ENCODE measurements at places on chromosomes 12 and 14.

- H3K27ac ChIP-seq: no peak overlapping the region
- DNase-seq: no peak
- no peaks in the 10 kb centered on the region for H3K36me3 ChIP-seq
- no peak overlapping the region for H3K4me3 ChIP-seq
- H3K27me3 ChIP-seq: no peaks in the 10 kb centered on the region
Observed at GRCh38 chr12:52528641-52529143, 8.5 kb upstream of the KRT5 start.

- H3K4me1 ChIP-seq: no peaks in the 10 kb centered on the region
- H3K36me3 ChIP-seq: no peaks in the 10 kb centered on the region
- H3K27me3 ChIP-seq: no peaks in the 10 kb centered on the region
- DNase-seq: no peak
- H3K27ac ChIP-seq: no peak overlapping the region
Observed at GRCh38 chr12:9626291-9626690, 18.6 kb upstream of the KLRB1 start.

DNA sequence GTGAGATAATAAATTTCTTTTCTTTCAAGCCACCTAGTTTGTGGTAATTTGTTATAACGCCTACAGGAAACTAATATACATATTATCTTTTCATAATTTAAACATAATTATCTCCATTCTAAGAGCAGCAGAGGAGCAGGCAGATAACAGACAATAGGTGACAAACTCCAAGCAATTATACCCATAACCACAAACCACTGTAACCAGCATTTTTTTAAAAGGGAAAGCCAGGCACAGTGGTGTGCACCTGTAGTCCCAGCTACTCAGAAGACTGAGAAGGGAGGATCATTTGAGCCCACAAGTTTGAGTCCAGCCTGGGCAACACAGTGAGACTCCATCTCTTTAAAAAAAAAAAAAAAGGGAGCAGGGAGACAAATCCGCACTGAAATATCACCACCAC is 54.9 kb downstream of the ATF7 start:
- H3K27ac ChIP-seq: no peak overlapping the region
- H3K27me3 ChIP-seq: no peaks in the 10 kb centered on the region
- H3K4me1 ChIP-seq: peaks cover 23% of the 10 kb centered on the region
- no peak for DNase-seq
- H3K36me3 ChIP-seq: peaks cover 8% of the 10 kb centered on the region

DNA sequence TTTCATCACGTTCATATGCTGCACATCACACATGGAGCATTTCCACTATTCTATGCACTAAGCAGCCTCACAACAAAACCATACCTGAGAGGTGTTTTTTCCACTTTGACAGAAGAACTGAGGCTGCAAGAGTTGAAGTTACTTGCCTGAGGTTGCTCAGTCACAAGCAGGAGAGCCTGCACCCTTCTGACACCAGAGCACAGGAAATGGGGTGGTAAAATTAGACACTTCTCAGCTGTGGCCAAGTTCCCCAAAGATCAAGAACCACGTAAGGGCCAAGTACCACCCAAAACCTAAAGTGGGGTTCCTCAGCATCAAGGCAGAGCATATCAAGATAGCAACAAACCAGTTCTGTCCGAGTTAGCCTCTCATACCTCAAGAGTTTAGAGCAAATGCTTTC is 185.8 kb downstream of the CAPZA3 start:
- no peaks in the 10 kb centered on the region for H3K36me3 ChIP-seq
- DNase-seq: no peak
- no peak overlapping the region for H3K27ac ChIP-seq
- no peak overlapping the region for H3K4me3 ChIP-seq
- H3K27me3 ChIP-seq: no peaks in the 10 kb centered on the region

DNA sequence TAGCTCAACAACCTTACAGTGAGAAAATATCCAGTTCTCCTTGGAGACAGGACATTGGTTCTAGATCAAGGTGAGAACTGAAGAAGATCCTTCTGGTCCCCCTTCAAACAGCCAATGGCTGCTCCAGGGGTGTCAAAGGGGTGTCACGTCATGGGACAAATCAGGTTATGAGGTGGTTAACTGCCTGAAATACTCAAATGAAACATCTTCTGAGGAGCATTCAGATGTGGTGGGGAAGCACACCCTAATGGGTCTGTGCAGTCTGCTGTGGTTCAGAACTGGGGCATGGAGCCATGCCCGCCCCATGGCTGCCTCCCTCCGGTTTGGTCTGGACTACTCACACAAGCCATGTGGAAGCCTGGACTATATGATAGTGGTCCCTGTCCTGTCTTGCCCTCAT is 52.4 kb upstream of the PARP11 start:
- H3K27ac ChIP-seq: no peak overlapping the region
- peaks cover 43% of the 10 kb centered on the region for H3K27me3 ChIP-seq
- H3K4me3 ChIP-seq: no peak overlapping the region
- no peaks in the 10 kb centered on the region for H3K4me1 ChIP-seq
- H3K36me3 ChIP-seq: no peaks in the 10 kb centered on the region
- no peak for DNase-seq

- DNase-seq: no peak
- H3K27ac ChIP-seq: no peak overlapping the region
- H3K36me3 ChIP-seq: no peaks in the 10 kb centered on the region
- H3K4me1 ChIP-seq: no peaks in the 10 kb centered on the region
Observed at GRCh38 chr12:111858778-111859177, 16.8 kb downstream of the MAPKAPK5 start.

DNA sequence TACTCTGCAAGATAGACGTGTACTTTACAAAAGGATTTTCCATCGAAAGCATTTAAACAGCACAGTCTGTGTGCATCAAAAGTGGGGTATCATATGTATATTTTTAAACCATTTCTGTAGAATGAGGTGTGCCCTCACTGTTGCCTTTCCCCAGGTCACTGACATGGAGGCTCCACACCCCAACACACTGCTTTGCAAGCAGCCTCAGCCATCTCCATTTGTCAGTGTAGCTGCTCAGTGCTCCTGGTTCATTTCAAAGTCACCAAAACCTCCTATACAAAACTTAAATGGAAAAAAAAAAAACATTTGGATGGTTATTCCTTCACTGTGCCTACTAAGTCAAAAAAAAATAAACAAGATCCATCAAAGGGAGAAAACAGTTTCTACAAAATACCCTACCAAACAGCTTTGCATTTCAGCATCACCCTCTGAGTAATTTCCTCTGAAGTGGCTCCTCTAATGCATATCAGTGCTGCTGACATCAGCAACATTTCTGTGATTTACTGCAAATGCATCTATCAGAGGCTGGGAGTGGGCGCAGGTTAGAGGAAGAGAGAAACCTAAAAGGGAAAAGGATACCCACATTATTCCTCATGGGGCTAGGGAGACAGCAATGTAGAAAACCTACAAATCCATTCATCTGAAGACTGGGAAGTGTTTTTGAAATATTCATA is 46.0 kb downstream of the KCNK10 start:
- no peak for DNase-seq
- no peak overlapping the region for H3K27ac ChIP-seq
- no peak overlapping the region for H3K4me3 ChIP-seq
- H3K27me3 ChIP-seq: no peaks in the 10 kb centered on the region

- no peak for DNase-seq
- H3K4me1 ChIP-seq: peaks cover 53% of the 10 kb centered on the region
- peaks cover 29% of the 10 kb centered on the region for H3K27me3 ChIP-seq
- H3K27ac ChIP-seq: peak overlapping the region; percentile 91
- peak overlapping the region; percentile 74 for H3K4me3 ChIP-seq
Observed at GRCh38 chr14:53955229-53955556, 1.4 kb downstream of the BMP4 start.

DNA sequence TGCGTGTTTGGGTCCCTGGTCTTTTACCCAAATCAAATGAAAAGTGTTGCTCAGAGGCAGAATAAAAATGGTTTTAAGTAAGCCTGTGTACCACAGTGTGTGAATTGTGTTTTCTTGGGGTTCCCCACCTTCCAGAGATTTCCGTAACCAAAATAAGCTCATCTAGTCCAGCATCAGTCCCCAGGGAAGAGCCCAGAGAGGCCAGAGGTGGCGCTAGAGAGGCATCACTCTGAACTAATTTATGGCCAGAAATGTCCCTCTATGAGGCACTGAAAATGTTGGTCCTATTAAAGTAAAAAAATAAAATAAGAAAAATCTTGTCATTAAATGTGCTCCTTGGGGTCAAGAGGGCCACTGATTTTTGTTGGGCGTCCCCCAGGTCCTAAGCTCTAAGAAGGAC is 24.9 kb upstream of the PRKAB1 start:
- H3K27me3 ChIP-seq: peaks cover 2% of the 10 kb centered on the region
- H3K4me3 ChIP-seq: no peak overlapping the region
- no peaks in the 10 kb centered on the region for H3K4me1 ChIP-seq
- no peak for DNase-seq
- H3K27ac ChIP-seq: no peak overlapping the region

- no peak for DNase-seq
- no peaks in the 10 kb centered on the region for H3K27me3 ChIP-seq
- H3K4me1 ChIP-seq: no peaks in the 10 kb centered on the region
- H3K4me3 ChIP-seq: no peak overlapping the region
Observed at GRCh38 chr12:132653567-132654290, 33.4 kb downstream of the POLE start.

GRCh38 chr12:75549989-75550388 is 38.6 kb upstream of the KRR1 start:
- H3K27me3 ChIP-seq: no peaks in the 10 kb centered on the region
- no peak overlapping the region for H3K27ac ChIP-seq
- H3K4me1 ChIP-seq: no peaks in the 10 kb centered on the region
- no peak for DNase-seq

GRCh38 chr12:93318720-93319522 is 58.8 kb upstream of the NUDT4 start:
- H3K27me3 ChIP-seq: no peaks in the 10 kb centered on the region
- H3K36me3 ChIP-seq: no peaks in the 10 kb centered on the region
- peaks cover 6% of the 10 kb centered on the region for H3K4me1 ChIP-seq
- DNase-seq: no peak
- H3K4me3 ChIP-seq: no peak overlapping the region

GRCh38 chr12:53967421-53967925 is 5.5 kb upstream of the HOXC11 start:
- DNase-seq: no peak
- no peak overlapping the region for H3K27ac ChIP-seq
- H3K4me1 ChIP-seq: peaks cover 13% of the 10 kb centered on the region
- peaks cover 84% of the 10 kb centered on the region for H3K27me3 ChIP-seq
- H3K4me3 ChIP-seq: peak overlapping the region; percentile 13

DNA sequence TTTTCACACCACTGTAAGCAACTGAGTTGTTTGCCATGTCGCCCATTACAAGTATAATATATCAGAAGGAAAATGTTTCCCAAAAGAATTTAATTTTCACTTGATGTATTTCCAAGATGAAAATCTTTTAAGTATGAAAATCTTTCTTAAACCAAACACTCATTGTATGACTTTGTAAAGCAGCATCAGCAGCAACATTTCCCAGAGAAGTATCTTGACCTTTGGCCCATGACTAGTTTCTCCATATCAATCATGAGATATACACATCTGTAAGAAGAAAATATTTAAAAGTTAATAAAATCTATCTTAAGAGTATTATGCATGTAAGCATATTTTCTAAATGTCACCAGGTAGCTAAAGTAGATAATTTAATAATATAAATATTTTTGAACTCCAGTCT is 52.8 kb downstream of the ATP2B1 start:
- no peak overlapping the region for H3K27ac ChIP-seq
- DNase-seq: no peak
- peaks cover 3% of the 10 kb centered on the region for H3K36me3 ChIP-seq

- no peak for DNase-seq
- no peak overlapping the region for H3K4me3 ChIP-seq
- no peaks in the 10 kb centered on the region for H3K27me3 ChIP-seq
- H3K27ac ChIP-seq: no peak overlapping the region
Observed at GRCh38 chr12:31714406-31715271, 14.2 kb downstream of the AMN1 start.

DNA sequence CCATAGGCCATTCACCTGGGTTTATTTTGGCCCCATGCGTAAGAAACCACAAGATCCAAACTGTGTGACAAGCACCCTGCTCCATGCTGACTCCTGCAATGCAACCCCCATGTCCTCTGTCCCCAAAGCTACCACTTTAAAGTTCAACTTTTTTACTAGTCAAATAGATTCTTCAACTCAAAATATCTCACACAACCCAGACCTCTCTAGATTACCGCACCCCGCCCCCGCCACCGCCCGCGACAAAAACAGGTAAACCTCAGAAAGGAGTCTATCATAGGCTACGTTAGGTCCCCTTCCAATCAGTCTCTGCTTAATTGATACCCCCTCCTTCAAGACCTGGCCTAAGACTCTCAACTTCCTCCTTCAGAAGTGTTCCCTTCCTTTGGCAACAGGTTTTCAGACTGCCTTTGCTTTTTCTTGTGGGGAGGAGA is 2.2 kb downstream of the ZFP36L1 start:
- H3K4me3 ChIP-seq: peak overlapping the region; percentile 66
- H3K36me3 ChIP-seq: peaks cover 41% of the 10 kb centered on the region
- H3K27me3 ChIP-seq: no peaks in the 10 kb centered on the region
- no peak for DNase-seq

- no peak overlapping the region for H3K27ac ChIP-seq
- no peak overlapping the region for H3K4me3 ChIP-seq
- no peak for DNase-seq
Observed at GRCh38 chr12:104969343-104969742, 11.3 kb upstream of the SLC41A2 start.

DNA sequence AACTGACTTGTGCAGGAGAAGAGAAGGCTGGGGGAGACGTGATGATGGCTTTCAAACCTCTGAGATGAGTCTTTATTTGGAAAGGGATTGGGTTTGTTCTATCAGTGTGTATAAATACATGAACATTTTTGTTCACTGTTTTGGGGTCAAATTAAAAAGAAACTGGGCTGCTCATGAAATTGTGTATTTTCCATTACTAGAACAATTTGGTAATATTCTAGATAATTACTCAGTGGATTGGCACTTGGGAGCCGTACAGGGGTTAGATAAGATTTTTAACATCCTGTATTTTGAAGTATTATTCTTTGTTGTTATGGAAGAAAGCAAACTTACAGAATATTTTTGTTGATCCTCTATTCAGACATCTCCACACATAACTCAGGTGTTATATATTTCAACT is 340.6 kb downstream of the PRKD1 start:
- H3K4me1 ChIP-seq: peaks cover 3% of the 10 kb centered on the region
- no peak overlapping the region for H3K4me3 ChIP-seq
- H3K36me3 ChIP-seq: no peaks in the 10 kb centered on the region
- H3K27ac ChIP-seq: no peak overlapping the region
- no peaks in the 10 kb centered on the region for H3K27me3 ChIP-seq

- no peaks in the 10 kb centered on the region for H3K27me3 ChIP-seq
- peaks cover 19% of the 10 kb centered on the region for H3K4me1 ChIP-seq
- no peaks in the 10 kb centered on the region for H3K36me3 ChIP-seq
Observed at GRCh38 chr12:102756530-102756929, 160.5 kb downstream of the PAH start.

DNA sequence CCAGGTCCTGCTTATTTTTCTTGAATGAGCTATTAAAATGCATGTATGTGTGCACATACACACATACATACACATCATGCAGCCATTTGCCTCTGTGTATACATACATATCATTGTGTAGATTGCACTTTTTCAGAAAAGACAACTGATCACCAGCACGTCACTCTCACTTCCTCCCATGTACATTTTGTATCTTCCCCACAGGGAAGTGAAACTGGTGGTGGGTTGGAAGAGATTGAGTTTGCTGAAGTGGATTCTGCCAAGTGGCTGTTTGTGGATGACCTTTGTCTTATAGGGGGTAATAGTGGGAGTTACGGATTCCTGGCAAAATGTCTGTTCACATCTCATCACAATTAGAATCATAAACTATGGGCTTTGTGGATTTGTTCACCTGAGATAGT is 448.6 kb downstream of the RAD51B start:
- no peaks in the 10 kb centered on the region for H3K27me3 ChIP-seq
- no peak for DNase-seq
- H3K27ac ChIP-seq: no peak overlapping the region
- no peaks in the 10 kb centered on the region for H3K36me3 ChIP-seq
- H3K4me3 ChIP-seq: no peak overlapping the region
- H3K4me1 ChIP-seq: peaks cover 29% of the 10 kb centered on the region
